ENCODE measurements at places on chromosomes 5 and 9.

GRCh38 chr9:92730897-92731296 is 33.7 kb downstream of the BICD2 start:
- no peak for DNase-seq

DNA sequence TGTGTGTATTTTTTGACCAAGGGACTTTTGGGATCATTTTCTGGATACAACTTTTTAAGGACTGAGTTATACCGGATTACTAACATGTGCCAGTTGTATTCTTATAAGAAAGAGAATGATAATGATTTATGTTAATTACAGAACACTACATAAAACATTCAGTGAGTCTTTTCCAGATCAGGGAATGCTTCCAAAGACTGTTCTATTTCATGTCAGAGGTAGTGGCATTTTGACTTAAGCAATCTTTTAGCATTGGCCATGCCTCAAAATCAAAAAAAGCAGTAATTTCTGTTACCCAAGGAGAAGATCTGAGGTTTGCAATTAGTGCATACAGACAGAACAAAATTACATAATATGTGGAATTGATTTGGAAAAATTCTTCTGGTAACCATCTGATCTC is 413.0 kb upstream of the CDH9 start:
- no peak for DNase-seq

DNA sequence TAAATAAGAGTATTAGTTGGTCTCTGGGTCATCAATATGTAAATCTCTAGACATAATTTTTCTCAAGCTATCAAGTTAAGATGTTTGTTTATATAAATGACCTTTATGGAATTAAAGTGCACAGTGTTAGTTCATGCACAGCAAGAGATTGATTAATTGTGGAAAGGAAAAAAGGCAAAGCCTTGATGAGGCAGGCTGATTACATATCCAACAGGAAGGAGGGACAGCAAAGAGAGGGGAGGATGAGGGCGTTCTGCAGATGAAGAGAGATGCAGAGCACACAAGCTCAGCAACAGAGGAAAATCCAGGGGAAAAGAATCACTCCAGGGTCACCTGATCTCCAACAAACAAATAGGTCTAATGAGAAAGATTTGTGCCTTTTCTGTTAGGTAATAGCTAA is 16.5 kb downstream of the NTRK2 start:
- no peak for DNase-seq

DNA sequence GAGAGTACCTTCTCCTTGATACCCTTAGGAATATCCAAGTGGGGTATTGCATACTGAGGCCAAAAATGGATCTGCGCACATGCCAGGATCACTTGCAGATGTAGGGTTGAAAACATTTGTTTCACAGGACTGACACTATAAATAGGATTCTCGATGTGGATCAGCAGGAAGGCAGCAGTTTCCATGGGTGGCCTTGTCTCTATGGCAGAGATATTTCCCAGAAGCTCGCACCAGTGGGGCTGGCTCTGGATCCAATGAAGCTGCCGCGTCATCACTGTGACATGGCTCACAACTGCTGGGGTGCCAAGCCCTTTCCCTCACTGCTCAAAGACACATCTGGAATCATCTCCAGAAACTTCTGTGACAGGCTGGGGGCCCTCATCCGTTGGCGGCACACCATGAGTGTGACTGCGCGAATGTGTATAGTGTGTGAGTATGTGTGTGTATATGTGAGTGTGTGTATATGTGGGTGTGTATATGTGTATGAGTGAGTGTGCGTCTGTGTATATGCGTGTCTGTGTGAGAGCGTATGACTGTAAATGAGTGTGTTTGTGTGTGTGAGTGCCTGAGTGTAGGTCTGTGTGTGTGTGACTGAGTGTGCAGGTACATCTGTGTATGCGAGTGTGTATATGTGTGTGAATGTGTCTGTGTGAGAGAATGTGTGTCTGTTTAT is 182.5 kb downstream of the GAS1 start:
- no peak for DNase-seq

GRCh38 chr5:174412941-174413340 is 311.4 kb upstream of the MSX2 start:
- no peak for DNase-seq

DNA sequence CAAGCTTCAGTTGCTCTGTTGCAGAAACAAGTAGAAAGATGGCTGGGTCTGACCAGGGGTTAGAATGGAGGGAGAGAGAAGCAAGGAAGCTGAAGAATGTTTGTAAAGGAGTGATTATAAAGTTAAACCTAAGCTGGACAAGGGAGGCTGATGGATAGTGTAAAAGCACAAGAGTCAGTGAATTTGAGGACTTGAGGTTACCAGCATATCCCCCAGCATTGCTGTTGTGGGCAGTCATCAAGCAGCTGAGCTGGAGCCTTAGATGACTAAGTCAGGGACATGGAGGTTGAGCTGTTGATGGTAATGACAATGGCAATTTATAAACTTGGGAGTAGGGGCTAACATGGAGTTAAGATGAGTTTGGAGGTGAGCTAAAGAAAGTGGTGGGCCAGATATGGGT is 131.5 kb downstream of the ERCC6L2 start:
- no peak for DNase-seq

GRCh38 chr5:91142386-91142785 is 240.7 kb downstream of the ARRDC3 start:
- DNase-seq = no peak

DNA sequence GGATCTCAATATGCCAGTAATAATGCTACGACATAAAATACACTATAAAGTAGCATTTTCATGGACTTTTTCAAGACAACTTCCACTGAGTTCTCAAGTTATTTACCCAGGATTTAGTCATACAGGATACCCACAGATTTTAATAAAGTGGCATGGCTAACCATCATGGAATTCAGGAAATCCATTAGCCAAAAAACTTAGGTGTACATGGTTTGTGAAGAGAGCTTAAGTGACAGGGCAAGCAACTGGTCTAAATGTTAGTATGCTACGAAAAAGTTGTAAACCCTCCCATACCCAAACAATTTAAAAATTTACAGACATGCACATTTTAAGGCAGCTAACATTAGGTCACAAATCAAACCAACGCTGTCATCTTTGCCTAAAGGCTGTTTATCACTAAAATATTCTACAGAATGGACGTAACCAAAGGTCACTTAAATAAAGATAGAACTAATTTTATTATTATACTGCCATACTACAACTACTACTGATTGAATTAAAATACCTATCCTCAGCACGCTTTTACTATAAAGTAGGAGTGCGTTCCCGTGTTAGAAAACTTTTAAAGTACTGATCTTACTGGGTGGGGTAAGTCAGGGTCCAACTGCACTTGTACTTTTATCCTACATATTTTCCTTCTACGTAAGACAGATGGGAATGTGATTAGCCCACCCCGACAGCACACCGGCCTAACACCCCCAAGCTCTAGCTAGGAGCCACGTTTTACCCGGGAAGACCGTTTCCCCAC is 1.1 kb downstream of the UBTD2 start:
- DNase-seq = no peak

DNA sequence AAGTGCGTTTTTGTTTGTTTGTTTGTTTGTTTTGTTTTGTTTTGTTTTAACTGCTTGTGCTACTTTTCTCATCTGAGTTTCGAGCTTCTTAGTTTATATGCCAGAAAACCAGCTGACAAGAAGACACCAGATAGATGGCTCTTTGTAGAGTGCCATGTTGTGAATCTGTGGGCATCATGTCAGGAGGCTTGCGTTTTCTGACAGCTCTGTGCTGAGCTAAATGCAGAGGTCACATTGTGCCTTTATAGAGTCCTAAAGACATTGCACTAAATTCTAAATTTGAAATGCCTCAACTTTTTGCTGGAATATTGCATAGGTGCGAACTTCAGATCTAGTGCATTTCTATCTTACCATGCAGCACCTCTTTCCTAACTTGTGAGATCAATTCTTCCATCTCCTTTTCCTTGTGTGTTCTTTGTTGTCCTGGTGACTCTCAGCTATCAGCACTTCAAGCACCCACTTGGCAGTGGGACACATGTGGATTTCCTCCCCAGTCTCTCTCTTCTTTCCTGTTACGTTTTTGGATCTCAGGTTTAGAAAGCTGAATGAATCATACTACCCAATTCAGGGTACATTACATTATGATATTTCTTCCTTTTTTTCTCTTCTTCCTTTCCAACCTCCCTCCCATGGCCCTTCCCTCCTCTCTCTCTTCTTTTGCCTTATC is 379.0 kb upstream of the RPS23 start:
- no peak for DNase-seq

Data from stimulated activated CD4-positive, alpha-beta T cell treated with anti-CD3 and anti-CD28 coated beads, Interleukin-1b, Interleukin-23, amount 100 ng/mL, for 4 hours (primary cell).